ENCODE measurements at places on chromosomes 13 and 19.

DNA sequence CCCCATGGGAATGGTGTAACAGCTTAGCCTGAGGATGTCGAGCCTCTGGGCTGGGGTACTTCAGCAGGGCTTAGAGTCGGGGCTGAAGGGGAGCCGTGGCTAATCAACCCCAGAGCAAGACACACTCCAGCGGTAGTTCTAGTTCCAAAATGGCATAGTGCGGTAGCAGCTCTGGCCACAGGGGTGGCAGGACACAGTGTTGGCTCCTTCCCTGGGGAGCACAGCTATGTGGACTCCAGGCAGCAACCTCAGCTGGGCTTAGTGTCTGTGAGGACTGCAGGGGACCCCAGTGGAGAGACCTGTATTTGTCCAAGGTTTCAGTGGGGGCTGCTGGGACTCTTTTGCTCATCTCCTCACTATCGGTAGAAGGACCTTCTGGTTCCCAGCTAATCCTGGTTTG lies 70.8 kb upstream of the PCDH20 start:
- no peak for DNase-seq

GRCh38 chr19:5128251-5128935 lies 159.5 kb downstream of the KDM4B start:
- DNase-seq, result no peak

DNA sequence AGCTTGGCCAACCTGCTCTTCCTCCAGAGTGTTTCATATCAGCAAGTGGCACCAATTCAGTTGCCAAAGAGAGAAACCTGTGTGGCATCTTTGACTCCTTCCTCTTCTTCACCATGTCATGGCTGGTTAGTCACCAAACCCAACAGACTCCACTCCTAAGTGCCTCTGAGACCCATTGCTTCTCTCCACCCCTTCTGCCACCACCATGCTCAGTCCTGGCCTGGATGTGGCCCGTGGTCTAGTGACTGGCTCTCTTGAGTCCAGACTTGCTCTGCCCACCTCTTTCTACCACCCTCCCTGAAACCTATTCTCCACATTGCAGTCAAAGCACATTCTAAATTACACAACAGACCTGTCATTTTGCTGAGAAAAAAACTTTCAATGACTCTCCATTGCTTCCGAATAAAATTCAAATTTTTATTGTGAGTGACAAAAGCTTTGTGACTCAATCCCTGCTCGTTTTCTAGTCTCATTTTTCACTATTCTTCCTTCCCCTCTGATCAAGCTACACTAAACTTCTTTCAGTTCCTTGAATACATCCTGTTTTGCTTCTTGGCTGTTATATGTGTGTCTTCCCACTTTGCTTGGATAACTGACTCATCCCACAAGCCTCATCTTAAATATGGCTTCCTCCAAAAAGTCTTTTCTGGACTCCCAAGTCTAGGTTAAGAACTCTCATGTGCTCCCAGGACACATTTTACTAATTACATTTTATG lies 12.0 kb upstream of the TNFSF11 start:
- no peak for DNase-seq

GRCh38 chr13:40232311-40233040 lies 434.0 kb downstream of the FOXO1 start:
- no peak for DNase-seq

DNA sequence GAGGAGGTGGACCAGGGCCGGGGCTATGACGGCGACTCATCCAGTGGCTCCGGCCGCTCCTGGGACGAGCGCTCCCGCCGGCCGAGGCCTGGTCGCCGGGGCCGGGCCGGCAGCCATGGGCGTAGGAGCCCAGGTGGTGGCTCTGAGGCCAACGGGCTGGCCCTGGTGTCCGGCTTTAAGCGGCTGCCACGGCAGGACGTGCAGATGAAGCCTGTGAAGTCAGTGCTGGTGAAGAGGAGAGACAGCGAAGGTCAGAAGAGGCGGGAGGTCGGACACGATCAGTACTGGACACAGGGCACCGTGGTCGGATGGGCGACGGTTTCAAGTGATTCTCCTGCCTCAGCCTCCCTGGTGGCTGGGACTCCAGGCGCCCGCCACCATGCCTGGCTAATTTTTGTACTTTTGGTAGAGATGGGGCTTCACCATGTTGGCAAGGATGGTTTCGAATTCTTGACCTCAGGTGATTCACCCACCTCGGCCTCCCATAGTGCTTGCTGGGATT lies 22.3 kb downstream of the TJP3 start:
- no peak for DNase-seq

DNA sequence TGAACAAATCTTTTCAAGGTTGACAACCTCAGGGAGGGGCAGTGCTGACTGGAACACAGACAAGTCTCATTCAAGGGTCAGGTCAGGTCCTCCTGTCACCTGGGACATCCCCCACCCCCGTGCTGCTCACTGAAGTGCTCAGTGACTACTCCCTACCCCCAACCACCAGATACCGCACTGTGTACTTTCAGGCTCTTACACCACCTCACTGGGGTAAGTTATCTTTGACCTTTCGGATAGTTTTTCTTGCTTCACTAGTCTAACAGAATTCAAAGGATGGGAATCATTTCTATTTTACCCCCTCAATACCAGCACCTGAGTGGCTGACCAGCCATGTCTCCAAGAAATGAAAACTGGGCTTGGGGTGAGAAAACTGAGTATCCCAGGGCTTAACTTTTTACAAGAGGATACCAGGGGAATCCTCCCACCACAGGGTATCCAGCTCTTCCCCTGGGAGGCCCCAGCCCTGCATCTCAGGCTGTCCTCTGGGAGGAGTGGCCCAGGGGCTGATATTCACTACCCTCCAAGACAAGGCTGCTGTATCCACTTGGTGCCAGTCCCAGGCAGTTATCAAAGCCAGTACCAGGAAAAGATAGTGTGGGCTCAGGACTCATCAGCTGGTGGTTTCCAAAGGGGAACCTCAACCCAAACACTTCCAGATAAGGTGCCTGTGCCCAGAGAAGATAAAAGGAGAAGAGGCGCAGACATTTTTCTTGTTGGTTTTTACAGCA lies 2.1 kb downstream of the ZNF563 start:
- no peak for DNase-seq

Measured in cortex of kidney (tissue), 1 donor.